ENCODE measurements at places on chromosomes 1 and 21. TPM values are rescaled to one million over a fixed set of nuclear protein-coding genes. Genes with fewer than 3 reads are reported as not detected.

DNA sequence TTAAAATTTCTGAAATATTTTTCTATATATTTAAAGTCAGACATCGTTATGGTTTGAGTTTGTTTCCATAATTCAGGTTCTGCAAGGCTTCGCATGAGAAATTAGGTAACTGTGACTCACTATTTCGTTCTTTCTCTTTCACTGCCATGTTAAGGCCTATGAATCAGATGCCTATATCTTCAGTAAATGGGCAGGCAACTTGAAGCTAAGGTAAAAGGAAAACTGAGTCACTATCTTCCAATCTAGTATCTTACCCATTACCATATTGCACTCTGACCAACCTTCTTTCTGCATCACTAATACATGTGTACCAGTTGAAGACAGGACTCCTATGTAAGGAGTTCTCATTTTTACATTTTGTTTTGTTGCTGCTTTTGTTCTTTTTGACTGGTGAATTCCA lies 37.8 kb downstream of the PYHIN1 start:
- DNase-seq = no peak

- DNase-seq = no peak
These were observed 253.4 kb downstream of the RHOU start for GRCh38 chr1:228988664-228989063.

GRCh38 chr1:236774926-236775325 lies 20.2 kb upstream of the MTR start:
- no peak for DNase-seq

- DNase-seq = no peak
These were observed 194.6 kb upstream of the LMO4 start for GRCh38 chr1:87134061-87134460.

GRCh38 chr1:224411766-224412165 lies 22.8 kb downstream of the WDR26 start:
- no peak for DNase-seq

DNA sequence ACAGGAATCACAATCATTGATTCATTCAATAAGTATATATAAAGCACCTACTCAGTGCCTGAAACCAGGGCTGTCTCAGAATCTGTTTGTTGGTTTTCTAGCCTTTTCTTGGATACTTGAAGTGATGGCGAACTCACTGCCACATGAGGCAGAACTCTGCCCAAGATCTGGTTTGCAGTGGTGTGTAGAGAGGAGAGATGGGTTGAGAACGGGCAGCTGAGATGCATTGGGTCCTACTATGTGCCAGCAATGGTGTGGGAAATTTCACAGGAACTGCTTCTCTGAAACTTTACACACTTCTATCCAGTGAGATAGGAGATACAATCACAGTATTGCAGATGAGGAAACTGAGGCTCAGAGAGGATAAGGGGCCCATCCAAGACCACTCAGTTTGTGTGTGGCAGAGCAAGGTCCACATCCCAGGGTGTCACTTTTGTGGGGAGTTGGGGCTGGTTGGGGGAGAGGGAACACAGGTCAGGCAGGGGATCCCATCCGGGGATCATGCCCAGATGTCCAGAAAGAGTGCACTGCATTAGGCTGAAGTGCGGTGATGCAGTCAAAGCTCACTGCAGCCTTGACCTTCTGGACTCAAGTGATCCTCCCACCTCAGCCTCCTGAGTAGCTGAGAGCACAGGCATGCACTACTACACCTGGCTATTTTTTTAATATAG lies 83.7 kb upstream of the IFFO2 start:
- peak; percentile 21 for DNase-seq

- DNase-seq = no peak
These were observed 26.7 kb downstream of the ATG4C start for GRCh38 chr1:62810420-62811274.

GRCh38 chr1:218717575-218717974 lies 372.4 kb downstream of the TGFB2 start:
- no peak for DNase-seq

- DNase-seq = no peak
These were observed 127.2 kb upstream of the FGGY start for GRCh38 chr1:59169703-59170102.

GRCh38 chr21:40099809-40100208 lies 232.6 kb downstream of the PCP4 start:
- DNase-seq = no peak

DNA sequence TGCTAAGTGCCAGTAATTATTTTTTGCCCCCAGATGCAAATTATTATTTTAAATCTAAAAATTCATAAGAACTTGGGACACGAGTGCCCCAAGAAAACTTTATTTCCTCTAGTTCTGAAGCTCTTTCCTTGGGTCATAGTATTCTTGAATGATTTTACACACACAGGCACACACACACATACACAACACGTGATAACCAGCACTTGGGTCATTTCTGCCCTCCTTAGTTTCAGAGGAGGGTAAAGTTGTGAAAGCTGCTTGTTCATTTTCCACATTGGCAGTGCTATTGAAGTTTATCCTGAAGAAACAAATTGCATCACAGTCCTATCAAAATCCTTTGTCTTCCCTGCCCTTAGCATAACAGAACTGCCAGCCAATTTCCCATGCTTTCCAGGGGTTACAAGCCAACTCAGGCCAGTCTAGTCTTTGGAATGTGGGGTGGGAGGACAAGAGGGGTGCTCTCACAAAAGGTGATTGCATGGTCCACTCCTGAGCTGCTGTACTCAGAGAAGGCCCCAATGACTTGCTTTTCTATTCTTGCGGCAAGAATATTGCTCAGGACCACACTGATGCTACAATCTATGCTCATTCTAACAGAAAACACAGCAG lies 98.5 kb upstream of the POGK start:
- no peak for DNase-seq

- DNase-seq = no peak
These were observed 112.7 kb downstream of the HMCN1 start for GRCh38 chr1:185846672-185847444.

DNA sequence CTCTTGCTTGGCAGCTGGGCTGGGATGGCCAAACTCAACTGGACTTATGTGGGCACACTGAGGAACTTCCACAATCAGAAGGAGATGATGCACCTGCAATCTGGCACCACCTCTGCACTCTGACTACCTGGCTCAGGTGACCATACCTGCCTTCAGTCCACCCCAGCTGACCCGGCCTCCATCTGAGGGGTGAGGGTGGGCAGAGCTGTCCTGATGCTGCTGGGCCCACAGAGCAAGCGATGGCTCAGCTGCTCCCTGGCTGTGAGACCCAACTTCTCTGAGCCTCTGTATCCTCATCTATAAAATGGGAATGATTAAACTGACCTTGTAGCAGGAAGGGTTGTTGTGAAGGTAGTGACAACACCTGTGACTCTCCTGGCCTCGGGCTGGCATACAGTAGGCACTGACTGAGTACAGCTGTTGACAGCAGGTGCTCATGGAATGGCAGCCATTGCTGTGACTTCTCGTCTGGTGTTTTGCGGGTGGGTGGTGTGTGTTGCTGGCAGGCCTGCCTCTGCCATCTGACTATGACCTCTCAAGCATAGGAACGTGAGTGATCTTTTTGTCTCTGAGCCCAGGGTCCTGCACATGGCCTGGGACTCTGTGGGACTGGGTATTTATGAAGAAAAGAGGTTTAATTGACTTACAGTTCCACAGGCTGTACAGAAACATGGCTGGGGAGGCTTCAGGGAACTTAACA lies 438.5 kb downstream of the PTPRU start:
- DNase-seq = peak; percentile 20

GRCh38 chr1:205028924-205029323 lies 14.1 kb upstream of the CNTN2 start:
- DNase-seq = no peak

DNA sequence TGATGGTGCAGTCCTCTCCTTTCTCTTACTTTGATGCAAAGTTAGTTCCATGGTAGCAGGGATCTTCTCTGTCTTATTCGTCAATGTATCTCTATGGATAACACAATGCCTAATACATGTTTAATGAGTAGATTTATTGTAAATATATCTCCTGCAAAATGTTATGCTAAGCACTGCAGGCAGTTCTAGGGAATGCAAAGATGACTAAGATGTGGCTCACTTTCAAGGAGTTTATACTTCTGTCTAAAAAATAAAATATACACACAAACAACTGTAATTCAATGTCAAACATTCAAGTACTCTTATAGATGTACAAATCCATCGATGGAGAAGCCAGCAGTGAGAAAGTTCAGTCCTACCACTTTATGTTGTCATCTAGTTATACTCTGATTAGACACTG lies 194.3 kb downstream of the KCTD3 start:
- DNase-seq = no peak

DNA sequence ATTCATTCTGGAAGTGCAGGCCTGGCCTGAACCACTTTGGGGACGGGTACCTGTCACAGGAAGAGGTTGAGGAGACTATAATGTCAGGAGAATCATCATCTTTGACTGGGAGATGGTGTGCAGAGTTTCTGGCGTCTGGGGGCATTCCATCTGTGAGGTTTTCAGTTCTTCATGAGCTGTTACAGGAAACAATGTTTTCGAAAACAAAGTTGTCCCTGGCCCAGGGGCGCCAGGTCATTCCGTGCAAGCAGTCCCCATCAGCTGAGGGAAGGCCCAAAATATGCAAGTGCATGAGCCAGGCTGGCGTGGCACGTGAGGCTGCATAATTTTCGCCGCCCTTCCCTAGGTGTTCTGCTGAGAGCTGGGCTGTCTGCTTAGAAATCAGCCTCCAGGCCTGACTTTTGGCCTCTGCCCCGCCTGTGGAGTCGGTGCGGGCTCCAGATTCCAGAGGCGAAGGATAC lies 68.4 kb upstream of the ATP5PO start:
- DNase-seq = no peak

GRCh38 chr1:190046231-190046630 lies 431.4 kb downstream of the BRINP3 start:
- DNase-seq = no peak

- no peak for DNase-seq
These were observed 9.1 kb upstream of the HEYL start for GRCh38 chr1:39648496-39648895.

- no peak for DNase-seq
These were observed 14.7 kb upstream of the OR2T27 start for GRCh38 chr1:248670003-248670402.

DNA sequence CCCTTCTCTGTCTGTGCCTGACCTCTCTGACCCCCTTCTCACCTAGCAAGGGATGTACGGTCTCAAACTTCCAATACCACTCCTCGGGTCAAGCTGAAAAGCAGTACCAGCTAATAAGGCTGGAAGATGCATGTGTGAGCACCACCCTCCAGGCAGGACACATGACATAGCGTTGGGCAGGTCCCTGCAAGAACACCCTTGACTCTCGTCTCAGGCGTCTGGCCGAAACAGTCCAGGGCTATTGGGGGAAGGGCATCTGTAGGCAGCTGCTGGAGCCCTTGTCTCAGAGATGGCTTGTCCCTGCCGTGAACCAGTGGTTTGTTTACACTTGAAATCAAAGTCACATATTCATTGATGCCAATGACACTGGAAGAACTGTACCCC lies 56.5 kb downstream of the CD46 start:
- DNase-seq = no peak

DNA sequence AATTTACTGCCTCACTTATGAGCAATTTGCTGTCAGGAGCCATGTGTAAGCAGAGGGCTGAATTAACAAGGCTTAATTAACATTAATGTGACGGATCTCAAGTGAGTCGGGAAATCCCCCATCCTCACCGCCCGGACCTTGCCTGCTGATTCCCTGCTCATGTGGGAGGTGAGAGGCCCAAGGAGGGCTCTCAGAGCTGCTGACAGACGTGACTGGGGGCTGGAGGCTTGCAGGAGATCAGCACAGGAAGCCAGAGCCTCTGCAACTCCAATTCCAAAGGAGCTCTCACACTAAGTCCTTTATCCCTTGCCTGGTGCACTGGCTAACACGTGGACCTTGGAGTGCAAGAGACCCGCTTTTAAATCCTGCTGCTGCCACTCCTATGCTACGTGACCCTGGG lies 19.4 kb downstream of the LRP8 start:
- no peak for DNase-seq

- DNase-seq = no peak
These were observed 1.3 kb downstream of the CLCNKA start for GRCh38 chr1:16023050-16023653.

DNTTIP2 gene
- total RNA-seq = 67.0 TPM

PIK3R3 gene
- 0.45 TPM for total RNA-seq

C8B gene
- not detected for total RNA-seq

CCDC181 gene
- 0.30 TPM for total RNA-seq

C1orf185 gene
- not detected for total RNA-seq

AMY1A gene
- total RNA-seq = not detected

FAM72C gene
- total RNA-seq = 17.1 TPM

CD34 gene
- 0.07 TPM for total RNA-seq

AVPR1B gene
- total RNA-seq = not detected

KRTAP13-4 gene
- total RNA-seq = not detected

NR5A2 gene
- total RNA-seq = not detected

CASQ1 gene
- total RNA-seq = not detected

CLIC4 gene
- 30.0 TPM for total RNA-seq

CFAP141 gene
- total RNA-seq = not detected

FASLG gene
- total RNA-seq = 3.7 TPM

OLIG2 gene
- not detected for total RNA-seq

DMBX1 gene
- 0.54 TPM for total RNA-seq

THEM5 gene
- not detected for total RNA-seq

CFHR2 gene
- total RNA-seq = not detected

Data from activated naive CD4-positive, alpha-beta T cell treated with anti-CD3 and anti-CD28 coated beads, Interleukin-2, amount 50 U/mL, for 72 hours (primary cell).